ENCODE measurements at places on chromosomes 3 and 15. TPM values are rescaled to one million over a fixed set of nuclear protein-coding genes. Genes with fewer than 3 reads are reported as not detected.

KNG1 gene
- not detected for total RNA-seq

ILDR1 gene
- 1.6 TPM for total RNA-seq

ITPKA gene
- 3.1 TPM for total RNA-seq

VWA5B2 gene
- not detected for total RNA-seq

TMC3 gene
- total RNA-seq = not detected

HHATL gene
- not detected for total RNA-seq

CCR3 gene
- not detected for total RNA-seq

FAM174B gene
- 4.6 TPM for total RNA-seq

PAK6 gene
- 11.6 TPM for total RNA-seq

P2RY12 gene
- total RNA-seq = not detected

DNA sequence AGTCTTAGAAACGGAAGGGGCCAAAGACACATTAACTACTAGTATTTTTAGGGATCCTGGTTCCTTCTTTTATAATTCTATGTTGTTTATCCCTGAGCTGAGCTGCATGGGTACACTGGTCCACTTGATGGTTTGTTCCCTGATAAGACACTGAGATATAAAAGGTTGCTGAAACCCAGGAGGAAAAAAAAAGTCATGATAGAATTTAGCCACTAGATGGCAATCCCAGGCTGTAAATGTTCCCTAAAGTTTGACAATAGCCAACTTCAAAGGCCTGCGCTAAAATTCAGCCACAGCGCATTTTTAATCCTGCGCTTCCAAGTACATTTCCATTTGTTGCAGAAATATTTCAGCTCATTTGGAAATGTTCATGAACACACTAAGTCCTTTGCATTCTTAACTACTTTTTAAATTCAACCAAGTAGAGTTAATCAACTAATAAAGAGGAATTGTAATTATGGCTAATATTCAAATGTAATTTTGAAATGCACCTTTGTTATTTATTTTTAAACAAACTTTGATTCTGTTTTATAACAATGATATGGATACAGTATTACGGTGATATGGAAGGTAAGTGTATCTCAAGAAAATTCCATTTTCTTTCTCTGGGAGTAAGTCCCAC, 249.3 kb upstream of the FEZF2 start:
- DNase-seq = peak; percentile 74

DNA sequence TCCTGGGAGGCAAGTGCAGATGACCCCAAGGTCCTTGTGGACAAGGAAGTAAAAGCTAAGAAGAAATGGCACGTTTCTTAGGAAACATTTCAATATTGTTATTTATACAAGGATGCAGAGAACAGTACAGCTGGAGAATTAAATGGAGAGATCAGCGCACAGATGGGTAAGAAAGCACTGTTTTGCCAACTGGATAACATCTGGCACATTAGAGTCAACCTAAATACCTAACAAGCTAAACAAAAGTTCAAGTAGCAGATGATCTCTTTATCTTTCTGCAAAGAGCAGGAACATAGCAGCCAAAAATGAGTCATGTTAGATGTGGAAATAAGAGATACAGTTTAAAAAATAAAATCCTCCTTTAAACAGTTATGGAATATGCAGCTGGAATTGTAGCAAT, 15.7 kb upstream of the DPPA4 start:
- no peak for DNase-seq

GRCh38 chr15:91471468-91471867, 371.4 kb downstream of the SV2B start:
- no peak for DNase-seq

DNA sequence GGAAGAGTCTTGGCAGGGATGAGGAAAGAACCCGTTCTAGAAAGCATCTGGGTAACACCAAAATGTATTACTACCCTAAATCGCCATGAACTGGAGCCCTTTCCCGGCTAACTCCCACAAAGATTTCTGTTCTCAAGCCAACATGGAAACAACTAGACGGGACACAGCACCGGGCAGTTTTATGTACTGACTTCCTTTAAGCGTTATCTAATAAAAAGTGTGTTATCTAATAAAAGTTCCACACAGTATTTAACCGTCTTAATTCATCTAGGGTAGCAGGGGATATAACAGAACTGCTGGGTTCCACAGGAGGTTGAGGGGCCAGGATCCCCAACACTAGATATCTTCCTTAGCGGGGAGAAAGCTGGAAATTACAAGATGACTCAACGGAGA, 347 bp upstream of the C3orf62 start:
- DNase-seq = no peak

DNA sequence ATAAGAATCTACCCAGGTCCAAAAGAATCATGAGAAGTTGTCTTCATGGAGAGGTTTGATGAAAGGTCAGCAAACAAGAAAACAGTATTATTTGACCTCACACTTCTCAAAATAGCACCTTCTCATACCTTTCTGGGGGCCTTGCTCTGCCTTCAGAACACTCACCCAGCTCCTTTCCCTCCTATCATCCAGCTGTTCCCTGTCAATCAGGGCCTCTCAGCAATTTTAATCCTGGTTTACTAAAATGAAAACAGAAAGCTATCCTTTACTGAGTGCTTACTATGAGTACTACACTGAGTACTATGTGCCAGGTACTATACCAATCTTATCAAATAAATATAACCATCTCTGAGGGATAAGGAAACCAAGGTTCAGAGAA, 138.6 kb downstream of the GAP43 start:
- DNase-seq = no peak

All from bronchial epithelial cell (primary cell).